Activated CD4-positive, alpha-beta T cell treated with anti-CD3 and anti-CD28 coated beads for 36 hours (primary cell): ENCODE measurements at places on chromosomes 13 and 19. TPM values are rescaled to one million over a fixed set of nuclear protein-coding genes. Genes with fewer than 3 reads are reported as not detected.

- H3K27me3 ChIP-seq: peaks cover 7% of the 10 kb centered on the region
- no peak overlapping the region for H3K27ac ChIP-seq
- DNase-seq: no peak
- H3K36me3 ChIP-seq: no peaks in the 10 kb centered on the region
- H3K4me1 ChIP-seq: no peaks in the 10 kb centered on the region
These were observed 642.1 kb upstream of the ARGLU1 start for GRCh38 chr13:107209824-107210722.

DNA sequence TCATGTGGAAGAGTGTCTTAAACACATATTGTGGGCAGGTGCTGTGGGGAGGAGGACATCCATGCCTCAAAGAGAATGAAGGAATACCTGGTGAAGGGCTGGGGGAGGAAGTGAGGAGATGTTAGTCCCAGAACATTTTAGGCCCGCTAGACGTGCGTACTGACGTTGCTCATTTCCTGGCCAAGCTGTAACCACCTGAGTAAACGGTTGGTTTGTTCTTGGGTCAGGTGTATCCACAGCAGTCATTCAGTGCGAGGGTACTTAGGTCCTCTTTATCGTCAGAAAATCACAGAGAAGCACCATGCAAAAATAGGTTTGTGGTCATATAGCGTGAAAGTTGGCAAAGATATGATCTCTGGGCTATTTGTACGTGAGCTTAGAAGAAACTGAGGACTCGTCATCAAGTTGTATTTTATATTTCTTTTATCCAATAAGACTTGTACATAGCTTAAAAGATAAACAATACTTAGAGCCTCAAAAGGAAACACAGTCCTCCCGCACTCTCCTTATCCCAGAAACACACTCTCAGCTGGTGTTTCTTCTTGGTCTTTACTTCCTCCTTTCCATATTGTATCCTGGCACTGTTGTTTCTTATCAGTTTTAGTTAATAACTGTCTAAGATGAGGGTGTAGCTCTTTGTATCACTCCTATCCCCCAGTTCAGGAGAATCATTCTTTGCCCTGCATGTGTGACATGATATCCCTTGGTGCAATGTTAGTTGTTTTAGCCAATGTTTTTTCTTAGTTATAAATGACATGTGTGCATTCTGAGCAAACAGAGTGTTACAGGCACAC, 52.0 kb downstream of the ARHGEF7 start:
- H3K36me3 ChIP-seq: peaks cover 44% of the 10 kb centered on the region
- no peak for DNase-seq
- no peak overlapping the region for H3K4me3 ChIP-seq
- H3K27ac ChIP-seq: peak overlapping the region; percentile 51

DNA sequence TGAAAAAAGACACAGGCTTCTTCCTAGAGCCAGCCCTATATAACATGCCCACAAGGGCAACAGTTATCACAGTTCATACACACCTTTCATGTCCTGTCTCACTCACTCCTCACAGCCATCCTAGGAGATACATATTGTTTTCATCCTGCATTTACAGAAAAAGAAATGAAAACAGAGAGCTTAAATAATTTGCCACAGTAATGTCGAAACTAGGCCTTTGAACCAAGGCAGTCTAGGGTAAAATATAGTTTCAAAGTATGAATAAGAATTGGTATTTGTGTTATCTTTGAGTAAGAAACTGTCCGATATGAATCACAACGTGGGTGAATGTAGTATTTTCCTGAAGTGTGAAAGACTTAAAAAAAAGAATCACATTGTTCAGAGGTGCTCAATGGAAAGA, 26.8 kb downstream of the CLDN10 start:
- no peak for DNase-seq
- no peak overlapping the region for H3K4me3 ChIP-seq
- H3K27me3 ChIP-seq: peaks cover 4% of the 10 kb centered on the region
- H3K27ac ChIP-seq: no peak overlapping the region
- H3K4me1 ChIP-seq: peaks cover 8% of the 10 kb centered on the region
- H3K36me3 ChIP-seq: no peaks in the 10 kb centered on the region

DNA sequence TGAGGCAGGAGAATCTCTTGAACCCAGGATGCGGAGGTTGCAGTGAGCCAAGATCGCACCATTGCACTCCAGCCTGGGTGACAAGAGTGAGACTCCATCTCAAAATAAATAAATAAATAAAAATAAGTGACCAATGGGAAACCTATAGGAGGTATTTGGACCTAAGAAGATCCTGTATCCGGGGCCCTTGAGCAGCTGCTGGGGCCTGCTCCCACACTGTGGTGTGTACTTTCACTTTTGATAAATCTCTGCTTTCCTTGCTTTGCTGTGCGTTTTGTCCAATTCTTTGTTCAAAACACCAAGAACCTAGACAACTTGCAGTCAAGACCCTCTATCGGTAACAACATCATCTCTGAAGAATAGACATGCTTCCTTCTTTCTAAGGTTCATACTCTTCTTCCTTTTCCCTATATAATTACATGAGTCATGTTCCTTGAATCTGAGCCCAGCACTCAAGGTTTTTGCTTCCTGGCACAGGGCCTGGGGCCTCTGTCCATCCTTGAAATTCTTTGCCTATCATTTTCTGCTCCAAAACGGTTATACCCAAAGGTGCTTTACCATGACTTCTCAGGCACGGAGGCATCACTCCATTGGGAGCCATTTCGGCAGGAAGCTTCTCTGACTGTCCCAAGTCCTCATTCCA, 14.2 kb upstream of the PNMA8C start:
- no peak for DNase-seq
- H3K27ac ChIP-seq: no peak overlapping the region
- H3K4me3 ChIP-seq: no peak overlapping the region
- H3K36me3 ChIP-seq: no peaks in the 10 kb centered on the region
- peaks cover 8% of the 10 kb centered on the region for H3K27me3 ChIP-seq
- no peaks in the 10 kb centered on the region for H3K4me1 ChIP-seq

- no peak overlapping the region for H3K27ac ChIP-seq
- H3K27me3 ChIP-seq: no peaks in the 10 kb centered on the region
- no peak for DNase-seq
- no peak overlapping the region for H3K4me3 ChIP-seq
These were observed 104.7 kb downstream of the RGCC start for GRCh38 chr13:41562083-41562482.

Gene CLDND2
- total RNA-seq: 3.2 TPM

Gene EEF1AKMT1
- 21.0 TPM for total RNA-seq
